ENCODE measurements at places on chromosomes 1 and 21.
A peak's percentile ranks its signal among the peaks of the same experiment; 100 is the strongest.

- no peak for DNase-seq
These were observed at the start of gene NUP210L for GRCh38 chr1:154154534-154155191. Gene NUP210L (minus strand): TSS chr1:154155073.

DNA sequence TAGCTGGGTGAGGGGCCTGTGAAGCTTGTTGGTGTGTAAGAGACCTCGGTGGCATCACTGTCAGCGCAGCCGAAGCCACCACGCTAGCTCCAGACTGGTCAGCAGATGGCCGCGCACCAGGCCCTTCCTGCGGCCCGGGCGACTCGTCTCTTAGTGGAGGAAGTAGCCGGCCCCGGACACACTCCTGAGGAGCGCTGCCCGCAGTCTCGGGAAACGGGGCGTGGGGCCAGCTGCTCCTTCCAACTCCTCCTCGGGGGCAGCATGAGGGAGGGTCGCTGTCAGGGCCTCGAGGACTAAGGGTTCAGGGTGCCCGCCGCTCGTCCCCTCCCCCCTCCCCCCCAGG is 20.4 kb downstream of the H3-3A start:
- DNase-seq, result peak; percentile 31

GRCh38 chr1:205942631-205943159 is 561 bp downstream of the SLC26A9 start:
- DNase-seq, result peak; percentile 4

- peak; percentile 38 for DNase-seq
These were observed 24.6 kb upstream of the COL9A2 start for GRCh38 chr1:40341491-40342380.

DNA sequence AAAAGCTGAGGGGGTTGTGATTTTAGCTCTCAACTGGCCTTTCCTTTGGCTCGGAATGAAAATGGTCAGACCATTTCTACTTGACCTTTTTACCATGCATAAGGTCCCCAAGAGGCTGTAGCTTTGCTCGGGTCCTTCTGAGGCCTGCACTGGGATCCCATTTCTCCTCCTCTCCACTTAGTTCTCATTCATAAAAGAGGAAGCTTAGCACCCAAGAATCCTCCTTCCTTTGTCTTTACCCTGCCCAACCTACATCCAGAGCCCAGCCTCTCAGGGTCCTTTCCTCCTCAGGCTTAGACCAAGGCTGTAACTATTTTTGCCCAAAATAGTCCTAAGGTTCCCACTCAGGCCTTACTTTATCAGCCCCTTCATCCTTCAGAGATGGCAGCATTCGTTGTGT is 6.0 kb upstream of the SLC27A3 start:
- peak; percentile 20 for DNase-seq

GRCh38 chr1:231035799-231036198 is 4.3 kb downstream of the FAM89A start:
- DNase-seq, result no peak

GRCh38 chr1:46599059-46599970 is 4.8 kb downstream of the MKNK1 start:
- peak; percentile 23 for DNase-seq

DNA sequence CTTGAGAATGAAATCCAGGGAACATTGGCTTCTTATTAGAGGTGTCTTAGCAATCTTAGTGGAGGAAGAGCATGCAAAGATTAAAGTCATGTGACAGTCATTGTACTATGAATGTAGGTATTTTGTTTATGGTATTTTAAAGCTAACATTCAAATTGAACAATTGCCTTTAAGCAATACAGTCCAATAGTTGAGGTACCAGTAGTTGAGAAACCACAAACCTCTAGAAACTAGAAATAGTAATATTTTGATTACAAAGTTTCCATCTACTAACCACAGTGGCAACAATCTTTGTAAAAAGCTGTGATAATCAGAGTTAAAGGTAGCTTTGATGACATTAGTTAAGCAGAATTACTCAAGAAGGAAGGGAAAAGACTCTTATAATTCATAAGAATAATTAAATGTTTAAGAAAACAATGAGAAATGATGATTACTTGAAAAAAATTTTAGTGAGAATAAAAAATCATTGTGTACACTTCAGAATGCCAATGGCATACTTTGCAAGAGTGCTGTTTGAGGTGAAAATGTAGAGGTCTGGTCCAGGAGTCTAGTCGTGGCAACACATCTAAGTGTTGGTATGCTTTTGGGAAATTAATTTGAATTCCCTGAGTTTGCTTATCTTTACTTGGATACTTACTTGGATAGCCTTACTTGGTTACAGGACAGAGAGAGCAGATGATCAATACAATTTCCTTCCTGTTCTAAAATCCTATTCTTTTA is 104.9 kb upstream of the PTGFR start:
- DNase-seq, result no peak

DNA sequence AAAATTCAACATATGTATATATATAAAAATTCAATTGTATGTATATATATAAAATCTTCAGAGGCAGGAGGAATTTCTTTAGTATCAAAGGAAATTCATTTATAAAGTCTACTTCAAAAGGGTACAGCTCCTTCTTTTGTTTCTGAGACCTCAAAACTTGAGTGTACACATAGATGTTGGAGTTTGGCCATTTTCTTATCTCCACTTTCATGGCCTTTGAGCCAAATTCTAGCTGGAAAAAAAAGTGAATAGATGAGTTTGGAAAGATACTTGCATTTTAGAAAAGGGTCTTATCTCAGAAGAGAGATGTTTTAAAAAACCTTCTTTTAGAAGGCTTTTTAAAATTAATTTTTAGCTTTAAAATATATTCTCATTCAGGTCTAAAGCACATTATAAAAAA is 103.2 kb downstream of the ATF6 start:
- no peak for DNase-seq

GRCh38 chr1:215794156-215794555 is 227.1 kb downstream of the KCTD3 start:
- DNase-seq, result no peak

DNA sequence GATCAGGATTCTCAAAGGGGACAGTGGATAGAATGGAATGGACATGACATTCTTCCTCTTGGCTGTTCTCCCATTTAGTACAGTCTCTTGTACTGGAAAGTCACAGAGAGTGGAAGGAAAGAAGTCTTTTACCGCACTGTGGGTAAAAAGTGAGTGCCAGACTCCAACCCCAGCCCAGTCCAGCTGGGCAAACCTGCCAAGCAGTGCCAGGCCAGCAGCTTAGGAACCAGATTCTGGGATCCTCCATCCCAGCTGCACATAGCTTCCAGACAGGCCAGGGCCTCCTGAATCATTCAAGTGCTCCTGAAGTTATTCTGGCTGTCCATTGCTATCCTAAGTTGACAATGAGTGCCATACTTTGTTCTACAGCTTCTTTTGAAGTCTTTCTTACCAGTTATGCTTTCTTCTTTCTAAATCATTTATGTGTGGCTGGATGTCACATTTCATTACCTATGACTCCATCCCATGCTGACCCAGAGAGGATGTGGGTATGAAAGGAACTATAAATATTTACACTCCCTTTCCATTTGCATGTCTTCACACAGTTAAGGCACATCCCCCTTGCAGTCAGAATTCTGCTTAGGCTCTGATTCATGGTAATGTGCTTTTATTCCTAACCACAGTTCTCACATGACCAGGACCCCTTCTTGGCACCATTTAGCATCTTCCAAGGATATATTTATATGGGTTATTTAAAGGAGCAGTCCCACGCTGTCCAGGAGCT is 88.9 kb downstream of the AK5 start:
- peak; percentile 46 for DNase-seq

DNA sequence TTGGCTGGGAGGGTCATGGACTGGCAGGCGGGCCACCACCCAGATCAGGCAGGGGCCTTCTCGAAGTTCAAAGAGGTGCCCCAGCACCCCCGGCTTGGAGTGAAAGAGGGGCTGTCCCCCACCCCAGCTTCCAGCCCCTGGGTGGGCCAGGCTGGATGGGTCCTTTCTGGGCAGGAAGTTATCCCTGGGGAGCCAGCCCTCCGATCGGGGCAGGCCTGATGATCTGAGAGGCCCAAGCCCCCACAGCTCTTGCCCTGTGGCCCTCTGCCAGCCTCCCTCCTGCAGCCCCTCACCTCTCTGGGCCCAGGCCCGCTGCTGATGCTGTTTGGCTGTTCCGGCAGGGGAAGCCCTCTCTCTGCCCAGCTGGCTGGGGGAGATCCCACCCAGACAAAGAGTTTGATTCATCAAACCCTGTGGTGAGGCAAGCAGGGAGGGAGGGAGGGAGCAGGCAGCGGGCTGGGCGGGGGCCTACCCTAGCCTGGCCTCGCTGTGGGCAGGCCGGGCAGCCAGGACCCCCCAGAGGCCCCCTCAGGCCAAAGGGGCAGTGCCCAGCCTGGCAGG is 2.5 kb downstream of the ARHGEF19 start:
- no peak for DNase-seq

- no peak for DNase-seq
These were observed 896.3 kb downstream of the TTLL7 start for GRCh38 chr1:83102630-83103071.

DNA sequence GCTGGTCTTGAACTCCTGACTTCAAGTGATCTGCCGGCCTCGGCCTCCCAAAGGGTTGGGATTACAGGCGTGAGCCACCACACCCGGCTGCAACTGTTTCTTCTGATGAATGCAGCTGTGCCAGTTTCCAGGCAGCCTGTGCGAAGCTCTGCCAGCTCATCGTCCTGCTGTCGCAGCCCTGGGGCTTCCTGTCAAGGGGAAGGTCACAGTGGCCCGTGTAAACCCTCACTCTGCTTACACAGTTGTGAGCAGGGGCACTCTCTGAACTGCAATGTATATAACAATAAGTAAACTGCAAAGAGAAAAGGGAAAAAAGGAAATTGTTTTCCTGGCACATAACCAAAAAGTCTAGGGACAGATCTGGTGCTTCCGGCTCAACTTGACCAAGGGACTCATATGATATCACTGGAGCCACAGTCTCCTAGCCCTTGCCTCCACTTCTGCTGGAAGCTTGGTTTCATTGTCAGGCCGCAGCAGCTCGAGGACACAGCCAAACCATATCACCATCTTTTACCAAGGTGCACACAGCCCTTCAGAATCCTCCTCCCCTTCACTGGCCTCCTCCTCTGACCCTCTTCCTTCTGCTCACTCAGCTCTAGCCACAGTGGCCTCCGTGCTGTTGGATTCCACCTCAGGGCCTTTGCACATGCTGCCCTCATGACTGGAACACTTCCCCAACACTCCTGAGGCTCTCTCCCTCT is 22.8 kb upstream of the LBR start:
- DNase-seq, result peak; percentile 12

DNA sequence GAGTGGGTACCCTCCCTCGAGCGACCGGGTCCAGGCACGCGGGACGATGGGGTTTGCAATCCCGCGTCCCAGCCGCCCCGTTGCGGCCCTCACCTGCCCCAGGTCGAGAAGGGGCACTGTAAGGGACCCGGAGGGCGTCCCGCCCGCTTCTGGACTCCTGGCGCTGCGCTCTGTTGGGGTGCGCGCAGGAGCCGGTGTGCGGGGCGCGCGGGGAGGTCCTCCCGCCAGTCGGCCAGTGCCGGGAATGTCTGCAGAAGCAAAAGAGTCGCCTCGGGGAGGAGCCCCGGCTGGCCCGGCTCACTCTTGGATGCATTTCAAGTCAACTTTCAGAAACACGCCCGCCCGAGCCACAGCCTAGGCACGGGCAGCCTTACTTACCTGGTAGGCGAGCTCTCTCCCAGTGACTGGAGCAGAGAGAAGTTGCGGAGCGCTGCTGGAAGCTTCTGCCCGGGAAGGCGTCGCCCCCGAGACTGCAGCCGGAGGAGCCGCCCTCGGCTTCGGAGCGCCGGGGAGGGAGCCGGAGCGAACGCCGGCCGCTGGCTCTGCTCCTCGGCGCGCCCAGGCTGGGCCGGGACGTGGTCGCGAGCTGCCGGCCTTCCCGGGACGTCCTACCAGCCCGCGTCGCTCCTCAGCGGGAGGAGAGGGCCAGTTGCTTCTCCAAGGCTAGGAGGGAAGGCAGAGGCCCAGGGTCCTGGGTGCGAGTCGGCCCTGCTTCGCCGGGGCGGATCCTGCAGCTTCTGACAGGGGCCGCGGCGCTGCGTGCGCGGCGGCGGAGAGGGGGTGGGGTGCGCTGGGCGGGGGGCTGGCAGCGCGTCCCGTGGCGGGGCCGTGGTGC is at the start of gene LMX1A:
Gene LMX1A (minus strand): TSS at position 739 of the 835 bp plus-strand sequence. CDS start 1,156 bp downstream, outside the sequence.
- DNase-seq, result no peak

- no peak for DNase-seq
These were observed 6.6 kb downstream of the CLIC4 start for GRCh38 chr1:24751833-24752232.

- no peak for DNase-seq
These were observed 21.3 kb downstream of the DENND2C start for GRCh38 chr1:114648503-114648902.

DNA sequence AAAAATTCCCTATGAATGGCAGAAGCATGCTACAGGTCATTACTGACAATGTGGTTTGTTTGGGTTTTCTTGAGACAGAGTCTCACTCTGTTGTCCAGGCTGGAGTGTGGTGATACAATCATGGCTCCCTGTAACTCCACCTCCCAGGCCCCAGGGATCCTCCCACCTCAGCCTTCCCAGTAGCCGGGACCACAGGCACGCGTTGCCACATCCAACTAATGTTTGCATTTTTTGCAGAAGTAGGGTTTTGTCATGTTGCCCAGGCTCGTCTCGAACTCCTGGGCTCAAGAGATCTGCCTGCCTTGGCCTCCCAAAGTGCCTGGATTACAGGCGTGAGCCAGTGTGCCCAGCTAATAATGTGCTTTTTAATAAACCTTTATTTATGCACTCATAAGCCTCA is 259.1 kb downstream of the NFIA start:
- peak; percentile 61 for DNase-seq

- no peak for DNase-seq
These were observed 24.1 kb downstream of the TRIM45 start for GRCh38 chr1:117097443-117097842.

DNA sequence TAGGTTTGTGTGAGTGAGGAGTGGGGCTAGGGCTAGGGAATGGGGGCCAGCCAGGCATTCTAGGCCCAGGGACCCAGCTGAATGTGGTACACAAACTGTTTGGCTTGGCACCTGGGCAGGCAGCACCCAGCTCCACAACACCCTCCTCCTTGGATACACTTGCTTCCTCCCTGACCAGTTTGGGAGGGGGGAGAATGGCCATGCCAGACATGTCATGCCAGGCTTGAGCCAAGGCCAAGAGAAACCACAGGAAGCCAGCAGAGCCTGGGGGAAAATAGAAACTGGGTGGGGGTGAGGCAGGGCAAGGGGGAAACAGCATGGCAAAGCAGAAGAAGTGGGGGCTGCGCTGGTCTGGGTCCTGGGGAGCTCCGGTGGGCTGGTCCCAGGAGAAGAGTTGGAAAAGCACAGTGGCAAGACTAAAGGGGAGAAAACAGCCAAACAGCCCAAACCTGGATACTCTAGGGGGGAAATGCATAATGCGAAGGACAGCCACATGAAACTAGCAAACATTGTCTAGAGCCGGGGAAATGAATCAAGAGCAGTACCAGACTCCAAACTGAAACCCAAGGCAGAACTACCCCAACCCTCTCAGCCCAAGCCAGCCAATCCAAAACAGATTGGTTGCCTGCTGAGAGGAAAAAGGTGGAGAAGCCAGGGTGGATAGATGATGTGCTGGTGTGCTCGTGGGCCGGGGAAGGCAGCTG is 47.9 kb downstream of the LGR6 start:
- DNase-seq, result no peak
